Activated T-cell treated with anti-CD3 and anti-CD28 coated beads for 4 hours (primary cell): ENCODE measurements at places on chromosomes 4 and X.
A peak's percentile ranks its signal among the peaks of the same experiment; 100 is the strongest.

- DNase-seq, result no peak
These were observed 33.5 kb upstream of the SPANXD start for GRCh38 chrX:141732031-141732430.

DNA sequence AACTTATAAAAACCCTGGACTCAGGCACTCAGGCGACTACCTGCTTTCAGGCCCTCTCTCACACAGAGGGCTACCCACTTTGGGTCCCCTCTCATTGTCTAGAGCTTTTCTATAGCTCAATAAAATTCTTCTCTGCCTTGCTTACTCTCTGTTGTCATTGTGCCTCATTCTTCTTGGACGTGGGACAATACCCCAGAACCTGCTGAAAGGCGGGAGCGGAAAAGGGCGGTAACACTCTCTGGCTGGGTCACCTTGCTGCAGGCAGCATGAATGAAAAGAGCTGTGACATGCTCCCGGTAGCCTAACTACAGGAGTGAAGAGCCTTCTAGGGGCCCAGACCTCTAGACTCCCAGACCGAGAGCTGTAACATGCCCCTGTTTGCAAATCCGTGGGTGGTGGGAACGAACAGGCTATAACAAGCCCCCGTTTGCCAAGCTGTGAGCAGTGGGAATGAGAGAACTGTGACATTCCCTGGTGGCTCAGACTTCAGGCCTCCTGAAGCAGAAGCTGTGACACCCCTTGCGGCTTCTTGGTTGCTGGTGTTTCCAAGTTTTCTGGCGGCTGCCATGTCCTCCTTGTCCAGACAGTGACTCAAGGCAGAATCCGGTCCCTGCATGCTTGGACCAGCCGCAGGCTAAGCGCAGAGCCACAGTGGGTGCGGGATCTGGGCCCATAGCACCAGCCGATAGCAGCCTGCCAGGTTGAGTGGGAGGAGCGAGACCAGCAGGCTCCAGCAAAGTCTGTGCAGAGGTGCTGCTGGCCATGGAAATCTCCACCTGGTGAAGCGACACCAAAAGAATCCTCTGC is 684.6 kb downstream of the ARAP2 start:
- DNase-seq, result no peak

- DNase-seq, result no peak
These were observed 170.6 kb upstream of the FAM9B start for GRCh38 chrX:9204560-9204959.

DNA sequence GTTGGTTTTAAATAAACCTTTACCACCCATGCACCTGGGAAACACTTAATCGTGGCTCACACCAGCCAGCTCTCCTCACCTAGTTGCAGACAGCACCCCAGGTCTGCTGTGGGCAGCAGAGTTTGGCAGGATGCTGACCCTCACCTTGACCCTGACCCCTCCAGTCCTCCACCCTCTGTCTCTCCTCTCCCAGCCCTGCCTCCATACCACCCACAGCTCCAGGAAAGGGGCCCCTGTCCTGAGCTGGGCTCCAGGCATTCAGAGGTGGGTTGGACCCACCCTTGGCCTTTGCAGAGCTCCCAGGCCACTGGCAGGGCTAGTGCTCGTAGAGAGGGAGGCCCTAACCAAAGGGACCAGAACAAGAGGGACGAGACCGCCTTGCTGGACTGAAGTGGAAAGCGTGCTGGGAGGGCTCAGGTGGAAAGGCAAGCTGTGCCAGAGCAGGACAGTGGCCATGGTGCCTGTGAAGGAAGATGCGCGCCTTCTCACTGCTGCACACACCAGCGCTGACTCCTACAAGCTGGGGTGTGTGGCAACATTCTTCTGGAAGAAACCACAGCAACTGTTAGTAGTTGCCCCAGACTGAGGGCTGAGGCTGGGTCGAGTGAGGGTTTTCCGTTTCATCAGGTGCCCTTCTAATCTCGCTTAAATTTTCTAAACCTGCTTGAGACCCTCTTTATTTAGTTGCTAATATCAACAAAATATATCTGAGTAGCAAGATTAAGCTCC is 10.7 kb upstream of the S100P start:
- DNase-seq, result no peak

GRCh38 chrX:87805829-87806490 is 288.4 kb downstream of the KLHL4 start:
- DNase-seq, result no peak

GRCh38 chr4:163544407-163545038 is 50.0 kb downstream of the TMA16 start:
- peak; percentile 40 for DNase-seq

DNA sequence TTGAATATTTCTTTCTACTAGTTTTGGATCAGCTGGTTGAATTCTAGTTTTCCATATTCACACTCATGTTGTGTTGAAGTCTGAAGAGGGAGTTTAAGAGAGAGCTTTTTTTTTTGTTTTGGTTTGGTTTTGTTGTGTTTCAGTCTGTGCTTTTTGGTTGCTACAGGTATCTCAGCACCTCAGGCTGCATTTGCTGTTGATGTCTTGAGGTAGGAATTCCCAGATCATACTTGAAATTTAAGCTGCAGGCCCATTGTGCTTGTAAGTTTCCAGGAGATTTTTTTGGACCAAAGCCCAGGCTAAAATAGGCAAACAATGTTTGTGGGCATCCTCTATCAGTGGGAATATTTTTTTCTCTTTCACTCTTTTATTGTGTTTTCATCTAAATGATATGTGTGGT is 190.2 kb upstream of the AGA start:
- no peak for DNase-seq

- no peak for DNase-seq
These were observed 2.9 kb downstream of the ARHGAP4 start for GRCh38 chrX:153922932-153923857.
